Small intestine (tissue), 16 donors: ENCODE measurements at places on chromosomes 6 and 20. TPM values are rescaled to one million over a fixed set of nuclear protein-coding genes. Genes with fewer than 3 reads are reported as not detected.
A peak's percentile ranks its signal among the peaks of the same experiment; 100 is the strongest.

CD109 gene
- polyA plus RNA-seq, result under 0.01 TPM

SLC2A10 gene
- 1.3 TPM for polyA plus RNA-seq

HLA-F gene
- 7.1 TPM for polyA plus RNA-seq

DUSP15 gene
- 10.2 TPM for polyA plus RNA-seq

LRP11 gene
- not detected for polyA plus RNA-seq

BPIFA1 gene
- not detected for polyA plus RNA-seq

IPCEF1 gene
- 0.81 TPM for polyA plus RNA-seq

VIP gene
- 6.2 TPM for polyA plus RNA-seq

DNA sequence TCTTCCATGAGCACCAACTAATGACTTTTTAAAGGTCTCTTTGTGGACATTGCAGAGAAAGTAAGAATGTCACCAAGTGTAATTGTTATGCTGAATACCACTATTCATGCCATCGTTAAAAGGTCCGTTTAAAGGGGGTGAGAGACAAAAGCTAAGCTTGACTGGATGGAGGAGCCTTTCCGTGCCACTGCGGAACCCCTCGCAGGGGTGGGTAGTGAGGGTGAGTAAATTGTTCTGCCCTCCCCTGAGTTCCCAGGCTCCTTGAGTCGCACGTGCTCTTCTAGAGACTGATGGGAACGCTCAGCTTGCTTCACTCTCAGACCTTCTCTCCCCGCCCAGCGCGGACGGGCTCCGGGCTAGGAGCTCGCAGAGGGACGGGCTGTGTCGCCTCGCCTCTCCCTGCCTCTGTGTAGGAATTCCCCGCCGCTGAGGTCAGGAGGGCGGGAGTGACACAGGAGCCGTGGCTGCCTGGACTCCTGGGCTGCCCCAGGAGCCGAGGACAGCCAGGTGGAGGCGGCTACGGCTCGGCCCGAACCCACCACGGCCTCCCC, 314.8 kb upstream of the QKI start:
- H3K36me3 ChIP-seq, result no peaks in the 10 kb centered on the region
- no peak overlapping the region for H3K27ac ChIP-seq
- no peak overlapping the region for H3K4me3 ChIP-seq
- no peaks in the 10 kb centered on the region for H3K4me1 ChIP-seq
- DNase-seq, result no peak

- H3K27me3 ChIP-seq, result no peaks in the 10 kb centered on the region
- DNase-seq, result no peak
- peaks cover 12% of the 10 kb centered on the region for H3K36me3 ChIP-seq
- no peak overlapping the region for H3K4me3 ChIP-seq
These were observed 14.0 kb downstream of the SMLR1 start for GRCh38 chr6:130841128-130841728.

DNA sequence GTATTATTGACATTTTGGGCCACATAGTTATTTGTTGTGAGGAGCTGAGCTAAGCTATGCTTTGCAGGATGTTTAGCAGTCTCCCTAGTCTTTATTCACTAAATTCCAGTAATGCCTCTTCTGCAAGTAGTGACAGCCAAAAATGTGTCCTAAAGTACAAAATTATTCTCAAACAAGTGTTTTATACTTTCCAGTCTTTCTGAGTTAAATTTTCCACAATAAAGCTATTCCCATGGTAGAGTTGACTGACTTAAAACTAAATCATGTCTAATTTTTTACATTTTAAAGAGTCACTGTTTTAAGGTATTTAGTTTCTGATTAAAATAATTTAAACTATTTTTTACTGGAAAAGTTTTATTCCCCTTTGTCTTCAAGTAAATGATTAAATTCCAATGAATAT, 717.8 kb upstream of the HS3ST5 start:
- H3K36me3 ChIP-seq, result no peaks in the 10 kb centered on the region
- H3K4me1 ChIP-seq, result no peaks in the 10 kb centered on the region
- H3K4me3 ChIP-seq, result no peak overlapping the region
- no peak overlapping the region for H3K27ac ChIP-seq

DNA sequence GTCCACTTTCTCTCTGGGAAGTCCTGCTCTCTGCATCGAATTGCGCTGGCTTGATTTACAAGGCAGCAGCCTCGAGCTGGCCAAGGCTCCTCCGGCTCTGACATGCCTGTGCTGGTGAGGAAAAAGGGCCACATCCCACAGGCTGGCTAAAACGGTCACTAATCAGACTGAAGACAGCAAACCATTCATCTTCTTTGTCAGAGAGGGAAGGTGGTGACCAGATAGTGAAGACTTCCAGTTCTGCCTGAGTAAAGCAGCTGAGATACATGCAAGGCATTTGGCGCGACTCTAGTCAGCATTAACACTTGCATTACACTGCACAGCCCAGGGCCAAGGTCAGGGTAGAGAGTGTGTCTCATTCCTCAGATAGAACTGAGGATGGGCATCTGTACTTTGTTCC, 203.2 kb upstream of the MAP3K7 start:
- H3K27me3 ChIP-seq, result no peaks in the 10 kb centered on the region
- DNase-seq, result peak; percentile 18
- H3K4me3 ChIP-seq, result no peak overlapping the region
- no peaks in the 10 kb centered on the region for H3K36me3 ChIP-seq

- no peak for DNase-seq
- no peaks in the 10 kb centered on the region for H3K4me1 ChIP-seq
- no peak overlapping the region for H3K27ac ChIP-seq
- no peak overlapping the region for H3K4me3 ChIP-seq
These were observed 109.0 kb upstream of the COL21A1 start for GRCh38 chr6:56356426-56356825.

DNA sequence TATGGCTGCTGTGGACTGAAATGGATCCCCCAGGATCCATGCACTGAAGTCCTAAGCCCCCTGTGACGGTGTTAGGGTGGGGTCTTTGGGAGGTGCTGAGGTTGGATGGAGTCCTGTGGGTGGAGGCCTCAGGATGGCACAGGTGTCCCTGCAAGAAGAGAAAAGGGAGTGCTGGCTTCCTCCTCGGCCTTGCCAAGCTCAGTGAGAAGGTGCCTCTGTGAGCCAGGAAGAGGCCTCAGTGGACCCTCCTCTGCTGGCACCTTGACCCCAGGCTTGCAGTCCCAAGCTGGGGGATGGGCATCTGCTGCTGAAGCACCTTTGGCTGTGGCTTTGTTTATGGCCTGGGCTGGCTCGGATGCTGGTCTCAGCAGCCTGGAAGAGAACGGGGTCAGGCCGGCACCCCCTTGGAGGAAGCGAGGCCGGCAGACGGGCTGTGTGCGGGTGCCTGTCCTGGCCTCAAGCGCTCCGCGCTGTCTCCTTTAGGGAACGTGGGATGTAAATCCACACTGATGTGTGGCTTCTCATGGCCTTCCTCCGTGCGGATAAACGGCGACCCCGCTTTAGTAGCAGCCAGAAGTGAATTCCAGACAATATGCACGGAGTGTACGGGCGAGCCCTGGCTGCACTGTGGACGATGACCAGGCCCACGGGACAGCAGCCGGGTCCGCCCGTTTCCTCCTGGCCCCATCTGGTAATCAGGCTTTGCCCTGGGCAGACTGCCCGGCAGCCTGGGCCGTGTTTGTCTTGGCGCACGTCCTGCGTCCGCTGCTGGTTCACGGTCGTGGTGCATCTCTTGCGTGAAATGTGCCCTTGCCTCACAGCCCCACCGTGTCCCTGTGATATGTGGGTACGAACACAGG, 182.6 kb downstream of the ERMARD start:
- no peak for DNase-seq
- H3K4me1 ChIP-seq, result no peaks in the 10 kb centered on the region
- no peak overlapping the region for H3K4me3 ChIP-seq
- no peak overlapping the region for H3K27ac ChIP-seq

- peak; percentile 78 for DNase-seq
- H3K27me3 ChIP-seq, result no peaks in the 10 kb centered on the region
- peak overlapping the region; percentile 91 for H3K27ac ChIP-seq
- peak overlapping the region; percentile 52 for H3K4me3 ChIP-seq
These were observed 695 bp upstream of the TGIF2 start for GRCh38 chr20:36572701-36573102.

DNA sequence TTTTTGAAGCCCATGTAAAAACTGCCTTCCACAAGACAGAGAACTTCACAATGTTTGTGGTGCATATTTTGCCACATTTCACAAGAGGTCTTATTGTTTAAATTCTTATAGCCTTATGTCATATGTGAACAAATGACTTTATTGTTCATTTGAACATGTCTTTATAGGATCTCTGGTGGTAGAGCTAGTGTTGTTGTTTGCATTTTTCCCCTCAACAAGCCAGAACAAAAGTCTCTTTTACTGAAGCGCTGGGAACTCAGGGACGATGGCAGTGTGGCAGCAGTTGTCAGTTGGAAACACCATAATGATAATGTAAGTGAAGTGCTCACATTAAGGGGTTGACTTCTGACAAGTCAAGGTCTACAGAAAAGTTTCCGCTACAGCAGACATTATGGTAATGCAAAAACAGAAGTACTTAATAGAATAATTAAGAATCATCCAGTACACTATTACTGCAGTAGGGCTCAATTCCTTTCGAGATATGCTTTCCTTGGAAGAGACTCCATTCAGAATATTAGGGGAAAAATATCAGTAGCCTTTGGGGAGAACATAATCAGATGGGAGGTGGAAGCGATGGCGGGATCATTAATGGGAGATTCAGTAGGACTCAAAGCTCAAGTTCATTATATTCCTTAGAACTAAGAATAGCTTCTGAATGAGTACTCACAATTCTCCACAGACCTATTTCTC, 180.0 kb downstream of the GJA10 start:
- H3K27me3 ChIP-seq, result no peaks in the 10 kb centered on the region
- H3K27ac ChIP-seq, result no peak overlapping the region
- DNase-seq, result no peak
- no peaks in the 10 kb centered on the region for H3K36me3 ChIP-seq
- H3K4me1 ChIP-seq, result no peaks in the 10 kb centered on the region
- no peak overlapping the region for H3K4me3 ChIP-seq

- no peaks in the 10 kb centered on the region for H3K36me3 ChIP-seq
- no peak overlapping the region for H3K27ac ChIP-seq
- no peak overlapping the region for H3K4me3 ChIP-seq
- H3K27me3 ChIP-seq, result no peaks in the 10 kb centered on the region
- no peak for DNase-seq
These were observed 437 bp upstream of the CDKAL1 start for GRCh38 chr6:20533746-20534294.

- H3K27me3 ChIP-seq, result no peaks in the 10 kb centered on the region
- no peaks in the 10 kb centered on the region for H3K4me1 ChIP-seq
- DNase-seq, result no peak
- H3K36me3 ChIP-seq, result no peaks in the 10 kb centered on the region
These were observed 84.3 kb downstream of the FRK start for GRCh38 chr6:115976321-115976870.

- no peaks in the 10 kb centered on the region for H3K36me3 ChIP-seq
- H3K27ac ChIP-seq, result no peak overlapping the region
- no peak overlapping the region for H3K4me3 ChIP-seq
- DNase-seq, result no peak
These were observed 16.9 kb downstream of the KIF16B start for GRCh38 chr20:16556301-16556700.

DNA sequence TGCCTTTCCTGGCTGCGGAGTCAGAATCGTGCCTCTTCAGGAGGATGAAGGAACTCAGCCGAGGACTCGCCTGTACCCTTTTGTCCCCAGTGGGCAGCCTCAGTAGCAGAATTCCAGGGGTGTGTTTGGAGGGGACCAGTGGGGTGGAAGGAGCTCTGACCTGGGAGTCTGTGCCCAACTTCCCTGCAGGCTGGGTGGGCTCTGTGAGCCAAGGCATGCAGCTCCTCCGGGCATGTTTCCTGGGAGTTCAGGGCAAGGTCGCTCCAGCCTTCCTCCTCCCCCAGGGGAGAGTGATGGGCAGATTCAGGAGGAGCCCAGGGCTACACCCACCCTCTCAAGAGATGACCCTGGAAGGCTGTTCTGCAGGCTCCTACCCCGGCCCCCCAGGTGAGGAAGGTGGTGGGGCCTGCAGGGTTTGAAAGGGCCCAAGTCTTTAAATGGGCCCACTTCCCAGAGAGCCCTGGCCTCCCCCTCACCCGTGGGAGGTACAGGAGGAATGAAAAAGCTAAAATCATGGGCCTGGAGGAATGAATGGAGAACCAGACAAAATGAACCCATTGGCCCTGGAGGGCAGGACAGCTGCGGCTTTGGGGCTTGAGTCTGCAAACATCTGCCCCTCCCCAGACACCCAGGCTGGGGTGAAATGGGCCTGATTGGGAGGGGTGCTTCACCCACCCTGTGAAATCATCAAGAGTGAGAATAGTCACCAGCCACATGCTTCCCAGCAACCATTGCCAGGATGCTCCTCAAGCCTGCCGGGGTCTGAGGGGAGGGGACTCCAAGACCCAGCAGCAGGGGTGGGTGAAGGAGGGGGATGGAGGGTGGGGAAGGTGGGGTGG, 77.6 kb upstream of the PMEPA1 start:
- no peak for DNase-seq
- H3K4me1 ChIP-seq, result no peaks in the 10 kb centered on the region
- no peak overlapping the region for H3K4me3 ChIP-seq
- no peak overlapping the region for H3K27ac ChIP-seq

GRCh38 chr6:151506761-151507160, 12.9 kb downstream of the CCDC170 start:
- DNase-seq, result no peak
- no peaks in the 10 kb centered on the region for H3K36me3 ChIP-seq
- H3K4me3 ChIP-seq, result no peak overlapping the region
- H3K4me1 ChIP-seq, result no peaks in the 10 kb centered on the region

GRCh38 chr6:18820725-18821124, 433.6 kb downstream of the RNF144B start:
- no peak overlapping the region for H3K27ac ChIP-seq
- H3K4me1 ChIP-seq, result no peaks in the 10 kb centered on the region
- H3K27me3 ChIP-seq, result no peaks in the 10 kb centered on the region
- no peaks in the 10 kb centered on the region for H3K36me3 ChIP-seq
- H3K4me3 ChIP-seq, result no peak overlapping the region
